ENCODE measurements at places on chromosomes 7 and 10. TPM values are rescaled to one million over a fixed set of nuclear protein-coding genes. Genes with fewer than 3 reads are reported as not detected.

Gene SAP25
- 21.4 TPM for total RNA-seq

Gene HKDC1
- 0.62 TPM for total RNA-seq

Gene COL17A1
- not detected for total RNA-seq

Gene SPDYE8
- not detected for total RNA-seq

Gene TMEM229A
- total RNA-seq = not detected

Gene LRRC17
- total RNA-seq = 0.31 TPM

Gene CELF2
- 116 TPM for total RNA-seq

Gene CUZD1
- 1.5 TPM for total RNA-seq

Gene IFIT1
- 2.7 TPM for total RNA-seq

Gene HIPK2
- 35.4 TPM for total RNA-seq

Gene FAM170B
- 0.16 TPM for total RNA-seq

Gene ZNF804B
- not detected for total RNA-seq

Gene TMEM270
- not detected for total RNA-seq

Gene RAMP3
- not detected for total RNA-seq

Gene HOXA4
- 0.79 TPM for total RNA-seq

Gene CLCN1
- not detected for total RNA-seq

Gene PTCD1
- 8.9 TPM for total RNA-seq

Gene TAS2R5
- 1.3 TPM for total RNA-seq

Gene RELN
- total RNA-seq = not detected

- no peak for DNase-seq
- H3K27me3 ChIP-seq = peaks cover 40% of the 10 kb centered on the region
- no peak overlapping the region for H3K4me3 ChIP-seq
- H3K27ac ChIP-seq = no peak overlapping the region
- no peaks in the 10 kb centered on the region for H3K4me1 ChIP-seq
- peaks cover 3% of the 10 kb centered on the region for H3K36me3 ChIP-seq
Measured at GRCh38 chr10:120458432-120458831, 1.4 kb downstream of the PLPP4 start.

GRCh38 chr10:73793456-73793855 lies 8.1 kb downstream of the ZSWIM8 start:
- H3K36me3 ChIP-seq = peaks cover 9% of the 10 kb centered on the region
- DNase-seq = no peak
- H3K27me3 ChIP-seq = no peaks in the 10 kb centered on the region
- peak overlapping the region; percentile 49 for H3K27ac ChIP-seq

DNA sequence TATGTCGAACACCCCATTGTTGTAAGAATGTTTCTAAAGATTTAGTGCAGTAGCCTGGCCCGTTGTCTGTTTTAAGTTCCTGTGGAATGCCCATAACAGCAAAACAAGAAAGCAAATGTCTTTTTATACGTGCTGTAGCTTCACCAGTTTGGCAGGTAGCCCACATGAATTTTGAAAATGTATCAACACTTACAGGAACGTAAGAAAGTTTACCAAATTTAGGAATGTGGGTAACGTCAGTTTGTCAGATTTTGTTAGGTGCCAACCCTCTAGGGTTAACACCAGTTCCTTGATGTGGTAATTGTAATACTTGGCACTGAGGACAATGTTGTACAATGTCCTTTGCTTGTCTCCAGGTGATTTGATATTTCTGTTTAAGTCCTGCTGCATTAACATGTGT lies 3.2 kb upstream of the GIMAP4 start:
- no peaks in the 10 kb centered on the region for H3K27me3 ChIP-seq
- H3K36me3 ChIP-seq = peaks cover 28% of the 10 kb centered on the region
- peak overlapping the region; percentile 96 for H3K4me3 ChIP-seq
- peaks cover 71% of the 10 kb centered on the region for H3K4me1 ChIP-seq
- peak overlapping the region; percentile 97 for H3K27ac ChIP-seq

DNA sequence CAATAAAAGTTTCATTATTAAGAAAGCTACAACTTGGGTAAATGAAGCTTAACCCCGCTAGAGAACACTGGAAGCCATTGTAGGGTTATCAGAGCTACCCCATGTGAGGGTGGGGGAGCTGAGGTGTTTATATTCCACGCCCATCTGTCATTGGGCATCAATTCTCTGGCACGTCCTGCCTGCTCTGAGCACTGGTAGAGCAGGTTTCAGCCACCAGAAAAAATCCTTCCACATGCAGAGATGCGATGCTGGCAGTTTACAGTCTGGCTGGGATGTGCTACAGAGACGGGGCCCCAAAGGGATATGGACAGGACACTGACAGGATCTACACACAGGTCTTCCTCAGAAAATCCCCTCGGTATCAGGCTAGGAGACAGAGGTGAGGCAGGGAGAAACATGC lies 15.9 kb upstream of the RAPGEF5 start:
- no peak for DNase-seq
- H3K27ac ChIP-seq = no peak overlapping the region
- no peaks in the 10 kb centered on the region for H3K4me1 ChIP-seq
- H3K36me3 ChIP-seq = no peaks in the 10 kb centered on the region

DNA sequence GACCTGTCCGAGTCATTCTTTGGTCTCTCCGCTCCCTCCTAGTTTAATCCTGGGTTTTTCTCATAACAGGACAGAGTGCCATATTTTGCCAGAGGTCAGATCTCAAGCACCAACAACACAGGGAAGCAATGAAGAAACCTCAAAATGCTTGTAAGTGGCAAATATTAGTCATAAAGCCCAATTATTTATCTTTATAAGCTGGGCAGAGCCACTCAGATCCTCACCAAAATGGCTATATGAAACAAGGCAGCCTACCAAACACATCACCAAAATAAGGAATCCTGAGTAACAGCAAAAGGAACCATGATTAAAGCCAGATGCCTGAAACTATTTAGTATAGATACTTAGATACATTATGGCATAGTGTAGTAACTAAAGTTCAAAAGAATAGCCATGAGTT lies 4.7 kb downstream of the ECD start:
- peaks cover 37% of the 10 kb centered on the region for H3K36me3 ChIP-seq
- H3K4me1 ChIP-seq = peaks cover 67% of the 10 kb centered on the region
- H3K4me3 ChIP-seq = no peak overlapping the region
- H3K27me3 ChIP-seq = no peaks in the 10 kb centered on the region
- peak overlapping the region; percentile 10 for H3K27ac ChIP-seq

- peaks cover 23% of the 10 kb centered on the region for H3K27me3 ChIP-seq
- H3K4me1 ChIP-seq = no peaks in the 10 kb centered on the region
- DNase-seq = no peak
- no peak overlapping the region for H3K4me3 ChIP-seq
- no peak overlapping the region for H3K27ac ChIP-seq
Measured at GRCh38 chr7:121591926-121592325, 195.8 kb upstream of the FAM3C start.

- peaks cover 18% of the 10 kb centered on the region for H3K27me3 ChIP-seq
- H3K27ac ChIP-seq = no peak overlapping the region
- peaks cover 5% of the 10 kb centered on the region for H3K36me3 ChIP-seq
- no peak overlapping the region for H3K4me3 ChIP-seq
- DNase-seq = no peak
Measured at GRCh38 chr10:62305813-62306212, 37.2 kb upstream of the RTKN2 start.

DNA sequence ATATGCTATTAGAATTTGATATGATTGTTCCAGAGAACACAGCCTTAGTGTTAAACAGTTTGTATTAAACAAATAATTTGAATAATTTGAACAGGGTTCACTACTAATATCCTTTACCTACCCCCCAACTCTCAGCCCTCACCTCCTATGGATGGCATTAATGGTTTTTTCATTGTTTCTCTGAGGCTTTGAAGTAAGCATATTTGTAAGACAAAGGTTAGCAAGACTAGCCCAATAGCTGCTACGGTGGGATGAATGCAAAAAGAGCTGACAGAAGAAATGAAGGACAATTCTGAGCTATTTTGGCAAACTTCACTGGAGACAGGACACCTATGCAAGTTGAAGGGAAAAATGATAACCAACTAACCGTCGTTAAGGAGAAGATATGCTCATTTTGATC lies 61.6 kb downstream of the ARL4A start:
- no peak for DNase-seq
- no peak overlapping the region for H3K27ac ChIP-seq
- H3K36me3 ChIP-seq = no peaks in the 10 kb centered on the region
- H3K27me3 ChIP-seq = no peaks in the 10 kb centered on the region

GRCh38 chr7:80643336-80643915 lies 5.0 kb downstream of the CD36 start:
- H3K4me1 ChIP-seq = no peaks in the 10 kb centered on the region
- no peak overlapping the region for H3K27ac ChIP-seq
- DNase-seq = no peak
- no peaks in the 10 kb centered on the region for H3K27me3 ChIP-seq

GRCh38 chr10:92691591-92692079 lies 1.9 kb downstream of the HHEX start:
- H3K27me3 ChIP-seq = peaks cover 73% of the 10 kb centered on the region
- H3K4me1 ChIP-seq = peaks cover 22% of the 10 kb centered on the region
- peak; percentile 21 for DNase-seq

DNA sequence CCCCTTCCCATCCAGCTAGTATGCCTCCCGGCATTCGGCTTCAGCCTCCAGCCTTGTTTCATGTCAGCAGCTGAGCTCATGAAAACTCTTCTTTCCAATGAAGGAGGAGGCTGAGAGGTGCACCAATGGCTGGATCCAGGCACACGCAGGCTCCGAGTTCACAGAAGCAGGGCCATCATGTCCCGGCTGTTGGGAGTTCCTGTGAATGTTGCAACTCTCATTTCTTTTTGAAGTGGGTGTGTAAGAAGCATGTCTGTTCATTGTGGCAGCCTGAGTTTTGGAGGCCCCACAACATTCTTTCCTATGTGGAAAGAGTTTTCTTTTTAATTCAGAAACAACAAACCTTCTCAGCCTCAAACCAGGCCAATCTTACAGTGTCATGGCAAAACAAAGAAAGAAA lies 89.7 kb downstream of the PTPRE start:
- H3K4me3 ChIP-seq = no peak overlapping the region
- no peak overlapping the region for H3K27ac ChIP-seq
- no peaks in the 10 kb centered on the region for H3K36me3 ChIP-seq

DNA sequence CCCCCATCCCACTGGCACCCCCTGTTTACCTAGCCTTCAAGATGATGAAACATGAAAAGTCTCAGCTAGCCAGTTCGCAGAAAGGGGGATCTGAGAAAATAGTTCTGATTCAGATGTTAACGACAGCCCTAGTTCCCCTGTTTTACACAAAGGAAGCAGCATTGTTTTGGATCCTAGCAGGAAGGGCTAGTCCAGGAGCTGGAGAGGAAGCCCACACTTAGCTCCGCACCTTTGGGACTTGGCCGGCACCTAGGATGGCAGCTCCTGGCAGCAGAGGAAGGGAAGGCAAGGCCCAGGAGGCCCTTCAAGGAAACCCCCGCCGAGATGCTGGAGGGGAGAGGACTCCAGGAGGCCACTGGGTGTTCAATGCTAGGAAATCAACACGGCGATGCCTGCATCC lies 29.0 kb upstream of the MGMT start:
- no peaks in the 10 kb centered on the region for H3K36me3 ChIP-seq
- H3K27me3 ChIP-seq = peaks cover 6% of the 10 kb centered on the region
- no peak overlapping the region for H3K4me3 ChIP-seq
- H3K4me1 ChIP-seq = no peaks in the 10 kb centered on the region
- DNase-seq = no peak

DNA sequence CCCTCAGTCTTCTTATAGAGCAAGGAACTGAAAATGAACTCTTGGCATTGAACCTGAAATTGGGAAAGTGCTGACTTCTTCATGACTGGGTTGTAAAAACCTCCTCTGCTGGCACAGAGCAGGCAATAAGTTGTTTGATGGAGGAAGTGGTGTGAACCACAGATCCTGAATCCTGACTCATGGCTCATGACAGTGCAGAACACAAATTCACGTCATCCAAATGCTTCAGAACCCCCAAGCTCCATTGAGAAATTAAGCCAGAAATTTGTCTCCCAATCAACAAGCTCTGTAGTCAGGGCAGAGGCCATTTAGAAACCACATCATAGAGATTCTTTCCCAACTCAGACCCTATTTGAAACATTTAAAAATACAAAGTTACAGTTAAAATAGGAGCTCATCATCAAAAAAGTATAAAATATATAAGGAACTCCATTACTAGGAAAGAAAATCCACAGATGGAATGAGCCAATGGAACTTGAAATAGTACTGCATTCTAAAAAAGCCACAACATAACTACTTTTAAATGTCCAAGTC lies 10.3 kb upstream of the STK17A start:
- no peaks in the 10 kb centered on the region for H3K36me3 ChIP-seq
- H3K27ac ChIP-seq = no peak overlapping the region
- DNase-seq = peak; percentile 51
- no peaks in the 10 kb centered on the region for H3K27me3 ChIP-seq
- peaks cover 45% of the 10 kb centered on the region for H3K4me1 ChIP-seq

DNA sequence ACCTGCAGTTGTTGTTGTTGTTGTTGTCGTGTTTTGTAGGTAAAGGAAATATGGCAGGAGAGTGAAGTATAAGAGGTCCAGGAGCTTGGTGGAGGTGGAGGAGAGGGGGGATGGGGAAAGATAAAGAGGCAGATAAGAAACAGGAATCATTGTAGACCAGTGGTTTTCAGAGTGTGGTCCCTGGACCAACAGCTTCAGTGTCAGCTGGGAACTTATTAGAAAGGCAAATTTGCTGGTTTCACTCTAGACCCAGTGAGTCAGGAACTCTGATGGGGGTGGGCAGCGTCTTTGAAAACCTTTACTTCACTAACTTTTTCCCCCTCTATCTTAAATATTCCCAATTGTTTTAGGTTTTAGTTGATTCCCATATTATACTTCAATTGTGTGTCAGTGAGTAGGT lies 241.5 kb downstream of the AUTS2 start:
- no peak overlapping the region for H3K27ac ChIP-seq
- DNase-seq = no peak
- no peaks in the 10 kb centered on the region for H3K4me1 ChIP-seq
- H3K36me3 ChIP-seq = no peaks in the 10 kb centered on the region

GRCh38 chr7:885893-886625 lies 9.7 kb downstream of the GET4 start:
- no peaks in the 10 kb centered on the region for H3K27me3 ChIP-seq
- no peaks in the 10 kb centered on the region for H3K4me1 ChIP-seq
- no peak overlapping the region for H3K4me3 ChIP-seq
- H3K27ac ChIP-seq = no peak overlapping the region

DNA sequence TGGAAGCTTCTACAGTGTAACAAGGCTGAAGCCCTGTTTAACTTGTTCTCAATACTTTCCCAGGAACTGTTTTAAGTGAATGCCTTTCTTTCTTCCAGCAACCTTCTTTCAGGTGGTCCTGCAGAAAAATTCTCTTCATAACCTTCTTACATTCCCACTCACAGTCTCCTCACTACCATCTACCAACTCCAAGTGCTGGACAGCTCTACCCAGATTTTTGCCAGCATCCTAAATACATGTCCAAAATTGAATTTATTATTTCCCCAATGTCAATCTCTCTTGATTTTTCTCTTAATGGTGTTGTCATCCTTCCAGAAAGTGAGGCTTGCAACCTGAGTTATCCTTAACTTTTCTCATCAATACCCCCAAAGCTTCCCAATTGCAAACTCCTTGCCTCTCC lies 48.2 kb downstream of the CFAP70 start:
- no peak for DNase-seq
- no peak overlapping the region for H3K27ac ChIP-seq
- no peak overlapping the region for H3K4me3 ChIP-seq

- no peaks in the 10 kb centered on the region for H3K27me3 ChIP-seq
- H3K27ac ChIP-seq = no peak overlapping the region
- H3K36me3 ChIP-seq = peaks cover 6% of the 10 kb centered on the region
Measured at GRCh38 chr7:4271716-4272015, 410.4 kb upstream of the FOXK1 start.

- no peaks in the 10 kb centered on the region for H3K4me1 ChIP-seq
- no peak overlapping the region for H3K27ac ChIP-seq
- no peak for DNase-seq
- peaks cover 29% of the 10 kb centered on the region for H3K27me3 ChIP-seq
- H3K4me3 ChIP-seq = no peak overlapping the region
Measured at GRCh38 chr7:112546723-112547513, 66.1 kb downstream of the LSMEM1 start.

GRCh38 chr7:54253036-54253373 lies 289.2 kb upstream of the VSTM2A start:
- no peaks in the 10 kb centered on the region for H3K4me1 ChIP-seq
- DNase-seq = no peak
- H3K4me3 ChIP-seq = no peak overlapping the region
- no peaks in the 10 kb centered on the region for H3K27me3 ChIP-seq
